Activated T-helper 9 cell treated with anti-CD3 and anti-CD28 coated beads, Interleukin-2, amount 50 U/mL, for 16 hours (primary cell): ENCODE measurements at places on chromosomes 12 and 14.

GRCh38 chr12:57604992-57605810 is 577 bp downstream of the DTX3 start:
- no peak for DNase-seq

GRCh38 chr12:127531542-127531941 is 735.4 kb upstream of the TMEM132C start:
- no peak for DNase-seq

- DNase-seq = no peak
These were observed 16.2 kb downstream of the SLC7A8 start for GRCh38 chr14:23167116-23167847.

DNA sequence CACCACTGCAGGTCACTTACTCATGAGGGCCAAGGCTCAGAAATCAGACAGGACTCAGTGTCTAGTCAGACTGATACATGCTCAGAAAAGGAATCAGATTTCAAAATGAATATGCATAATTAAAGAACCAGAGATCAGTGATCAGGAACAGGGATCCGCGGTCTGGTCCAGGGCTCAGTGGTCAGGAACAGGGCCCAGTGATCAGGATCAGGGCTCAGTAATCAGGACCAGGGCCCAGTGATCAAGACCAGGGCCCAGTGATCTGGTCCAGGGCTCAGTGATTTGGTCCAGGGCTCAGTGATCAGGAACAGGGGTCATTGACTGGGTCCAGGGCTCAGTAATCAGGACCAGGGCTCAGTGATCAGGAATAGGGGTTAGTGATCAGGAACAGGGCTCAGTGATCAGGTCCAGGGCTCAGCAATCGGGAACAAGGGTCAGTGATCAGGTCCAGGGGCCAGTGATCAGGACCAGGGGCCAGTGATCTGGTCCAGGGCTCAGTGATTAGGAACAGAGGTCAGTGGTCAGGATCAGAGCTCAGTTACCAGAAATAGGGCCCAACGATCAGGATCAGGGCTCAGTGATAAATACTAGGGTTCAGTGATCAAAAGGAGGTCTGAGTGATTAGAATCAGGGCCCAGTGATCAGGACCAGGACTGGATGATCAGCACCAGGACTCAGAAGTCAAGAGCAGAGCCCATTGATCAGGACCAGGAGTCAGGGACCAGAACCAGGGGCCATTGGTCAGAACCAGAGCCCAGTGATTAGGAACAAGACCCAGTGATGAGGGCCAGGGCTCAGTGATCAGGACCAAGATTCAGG is 175.3 kb downstream of the TMEM121 start:
- no peak for DNase-seq

- no peak for DNase-seq
These were observed 9.3 kb downstream of the DGLUCY start for GRCh38 chr14:91123201-91123600.

DNA sequence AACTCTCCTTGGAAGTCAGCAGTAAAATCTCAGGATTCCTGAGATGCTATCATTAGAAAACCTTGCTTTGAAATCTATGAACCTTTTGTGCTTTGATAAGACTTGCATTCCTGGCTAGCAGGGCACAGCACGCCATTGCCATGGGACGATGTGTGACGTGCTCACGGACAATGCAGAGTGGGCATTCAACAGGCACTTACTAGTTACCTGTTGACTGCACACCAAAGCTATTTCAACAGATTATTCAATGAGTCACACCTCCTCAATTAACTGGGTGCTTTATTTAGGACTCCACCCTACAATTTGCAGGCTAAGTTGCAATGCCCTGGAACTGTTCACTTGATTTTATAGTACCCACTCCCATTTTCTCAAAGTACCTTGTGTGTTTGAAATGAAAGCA is 11.3 kb downstream of the NOS1 start:
- DNase-seq = no peak

- DNase-seq = no peak
These were observed 24.6 kb upstream of the AICDA start for GRCh38 chr12:8637244-8637643.

DNA sequence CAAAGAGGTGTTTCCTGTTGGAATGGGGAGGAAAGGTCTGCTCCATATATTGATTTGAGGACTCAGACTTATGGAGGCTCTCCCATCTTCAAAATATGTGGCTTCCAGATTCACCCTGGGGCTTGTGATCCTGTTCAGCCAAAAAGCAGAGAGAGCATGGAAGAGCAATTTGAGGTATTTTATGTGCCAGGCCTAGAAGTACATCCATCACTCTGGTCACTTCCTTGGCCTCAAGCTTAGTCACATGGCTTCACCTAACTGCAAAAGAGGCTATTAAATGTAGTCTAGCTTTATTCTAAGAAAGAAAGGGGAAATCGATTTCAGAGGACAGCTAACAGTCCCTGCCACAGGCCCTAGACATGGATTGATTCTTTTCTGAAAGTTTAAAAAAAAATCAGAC is 86.2 kb downstream of the C12orf50 start:
- no peak for DNase-seq

- no peak for DNase-seq
These were observed 9.0 kb upstream of the MLEC start for GRCh38 chr12:120677765-120678473.

DNA sequence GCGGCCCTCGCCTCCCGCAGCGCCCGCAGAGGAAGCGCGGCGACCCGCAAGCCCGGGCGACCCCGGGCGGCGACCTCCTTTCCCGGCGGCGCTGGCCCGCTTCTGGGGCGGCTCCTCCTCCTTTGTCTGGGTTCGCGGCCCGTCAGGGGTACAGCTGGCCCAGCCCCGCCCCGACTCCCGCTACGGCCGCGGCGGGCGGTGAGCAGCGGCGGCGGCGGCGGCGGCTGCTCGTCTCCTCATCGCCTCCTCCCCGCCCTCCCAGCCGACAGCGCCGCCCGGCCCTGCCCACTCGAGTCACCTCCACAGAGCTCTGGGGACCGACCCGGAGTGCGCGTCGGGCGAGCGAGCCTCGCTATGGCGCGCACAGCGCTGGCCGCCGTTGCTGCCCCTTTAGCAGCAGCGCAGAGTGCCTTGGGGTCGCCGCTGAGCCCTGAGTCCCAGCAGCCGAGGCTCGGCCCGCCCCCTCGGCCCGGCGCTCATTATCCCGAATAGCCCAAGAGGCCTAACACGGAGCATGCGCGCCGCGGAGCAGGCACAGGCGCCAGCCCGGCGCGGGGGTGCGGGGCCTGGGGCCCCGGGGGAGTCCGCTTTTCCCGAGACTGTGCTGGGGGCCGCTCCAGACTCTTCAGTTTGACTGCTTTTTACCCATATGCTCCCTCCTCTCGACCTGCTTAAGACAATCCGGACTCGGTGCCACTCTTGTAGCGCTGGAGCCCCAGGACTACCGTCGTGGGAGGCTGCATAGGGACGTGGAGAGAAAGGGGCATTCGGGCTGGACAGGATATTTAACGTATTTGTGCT is at the start of gene SOS2:
Gene SOS2 (minus strand): TSS at position 104 of the 801 bp plus-strand sequence. CDS start 295 bp downstream, outside the sequence.
- peak; percentile 73 for DNase-seq

GRCh38 chr12:68641138-68641537 is 30.4 kb downstream of the RAP1B start:
- DNase-seq = peak; percentile 13

GRCh38 chr14:93868165-93868564 is 59.0 kb upstream of the FAM181A start:
- DNase-seq = no peak

- no peak for DNase-seq
These were observed 2.8 kb upstream of the FOXG1 start for GRCh38 chr14:28763751-28764256.

- DNase-seq = no peak
These were observed 45.5 kb downstream of the MVK start for GRCh38 chr12:109619002-109619604.

- DNase-seq = no peak
These were observed 406.0 kb downstream of the PRKD1 start for GRCh38 chr14:29521526-29522137.

- no peak for DNase-seq
These were observed 68.2 kb downstream of the TMTC2 start for GRCh38 chr12:82754856-82755255.

- DNase-seq = no peak
These were observed 6.4 kb downstream of the DICER1 start for GRCh38 chr14:95150910-95151309.

DNA sequence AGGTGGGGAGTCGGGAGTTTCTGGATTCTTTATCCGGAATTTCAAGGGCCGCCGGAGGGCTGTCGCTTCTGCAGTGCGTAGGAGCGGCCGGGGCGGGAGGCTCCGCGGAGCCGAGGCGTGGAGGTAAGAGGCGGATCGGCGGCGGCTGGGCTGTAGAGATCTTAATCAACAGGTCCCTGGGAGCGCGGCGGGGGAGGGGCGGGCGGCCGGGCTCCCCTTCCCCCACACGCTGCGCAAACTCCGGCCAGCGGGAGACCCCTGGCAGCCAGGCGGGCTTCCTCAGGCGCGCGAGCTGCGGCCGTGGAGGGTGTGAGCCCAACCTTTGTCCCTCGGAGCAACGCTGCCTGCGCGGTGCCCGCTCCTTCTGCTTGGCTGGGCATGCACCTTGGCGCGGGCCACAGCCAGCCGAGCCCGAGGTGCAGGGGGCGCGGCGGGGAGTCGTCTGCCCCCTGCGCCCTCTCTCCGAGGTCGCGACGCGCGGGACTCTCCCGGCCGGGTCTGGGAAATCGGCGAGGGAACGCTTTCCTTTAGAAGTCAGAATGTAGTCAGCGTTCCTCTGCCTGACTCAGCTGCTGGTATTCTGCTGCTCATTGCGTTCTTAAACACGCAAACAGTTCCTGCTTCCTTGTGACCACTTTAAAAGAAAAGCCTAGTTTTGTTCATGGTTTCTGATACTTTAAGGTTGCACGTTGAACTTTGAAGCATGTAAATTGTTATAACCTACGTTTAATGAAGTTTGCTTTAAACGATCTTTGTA is at the start of gene PALS1:
Gene PALS1 (plus strand): TSS at position 25 of the 757 bp plus-strand sequence. CDS start 37,736 bp downstream, outside the sequence.
- no peak for DNase-seq

DNA sequence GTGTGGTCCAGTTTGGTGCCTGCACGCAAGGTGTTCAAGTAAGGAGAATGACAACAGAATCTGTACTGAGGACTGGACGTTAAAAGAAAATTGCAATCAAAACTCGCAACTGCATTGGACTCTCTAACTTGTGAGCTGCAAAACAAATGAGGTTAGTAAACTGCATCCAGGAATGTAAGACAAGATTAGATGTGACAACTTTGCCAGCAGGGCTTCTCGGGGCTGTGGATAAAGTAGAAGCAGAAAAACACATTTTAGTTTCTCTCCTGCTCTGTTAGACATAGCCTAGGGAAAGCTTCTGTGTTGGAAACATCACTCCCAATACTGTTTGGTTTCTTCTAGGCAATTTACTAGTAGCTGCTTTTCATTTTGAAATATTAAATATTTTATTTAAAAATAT is 338.2 kb upstream of the NAV3 start:
- no peak for DNase-seq

- no peak for DNase-seq
These were observed 45.8 kb downstream of the HSD17B6 start for GRCh38 chr12:56808954-56809353.

GRCh38 chr12:65276916-65277530 is 1.5 kb upstream of the MSRB3 start:
- no peak for DNase-seq

DNA sequence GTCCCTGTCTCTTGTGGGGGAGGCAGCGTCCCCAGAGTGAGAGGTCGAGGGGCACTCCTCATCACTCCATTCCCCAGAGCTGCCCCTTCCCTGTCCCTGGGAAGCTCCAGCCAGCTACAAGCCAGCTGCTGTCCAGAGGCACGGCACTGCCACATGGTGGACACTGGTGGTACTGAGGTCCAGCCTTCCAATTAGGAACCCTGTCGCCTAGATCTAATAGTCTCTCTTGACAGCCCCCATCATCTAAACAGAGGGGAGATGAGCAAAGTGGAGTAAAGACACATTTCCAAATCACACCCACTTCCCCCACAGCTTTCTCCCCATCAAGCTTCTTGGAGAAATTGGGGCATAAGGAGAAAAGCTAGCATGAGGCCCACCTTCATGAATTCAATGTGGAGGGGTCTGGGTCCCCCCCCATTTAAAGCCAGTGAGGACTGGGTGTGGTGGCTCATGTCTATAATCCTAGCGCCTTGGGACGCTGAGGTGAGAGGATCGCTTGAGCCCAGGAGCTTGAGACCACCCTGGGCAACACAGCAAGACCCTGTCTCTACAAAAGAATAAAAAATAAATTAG is 2.1 kb upstream of the INHBE start:
- DNase-seq = no peak

DNA sequence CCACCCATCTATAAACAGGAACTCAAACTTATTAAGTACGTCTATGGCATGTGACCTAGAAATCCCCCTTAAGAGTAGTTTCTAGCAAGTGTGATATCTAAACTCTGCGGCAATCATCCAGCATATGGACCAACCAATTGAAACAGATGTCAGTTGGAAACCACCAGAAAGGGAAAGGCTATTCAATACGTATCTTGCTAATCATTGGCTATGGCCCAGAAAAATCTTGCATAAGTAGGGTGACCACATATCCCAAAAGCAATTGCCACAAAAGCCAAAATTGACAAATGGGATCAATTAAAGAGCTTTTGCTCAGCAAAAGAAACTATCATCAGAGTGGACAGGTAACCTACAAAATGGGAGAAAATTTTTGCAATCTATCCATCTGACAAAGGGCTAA is 24.2 kb downstream of the SYNJ2BP start:
- no peak for DNase-seq

DNA sequence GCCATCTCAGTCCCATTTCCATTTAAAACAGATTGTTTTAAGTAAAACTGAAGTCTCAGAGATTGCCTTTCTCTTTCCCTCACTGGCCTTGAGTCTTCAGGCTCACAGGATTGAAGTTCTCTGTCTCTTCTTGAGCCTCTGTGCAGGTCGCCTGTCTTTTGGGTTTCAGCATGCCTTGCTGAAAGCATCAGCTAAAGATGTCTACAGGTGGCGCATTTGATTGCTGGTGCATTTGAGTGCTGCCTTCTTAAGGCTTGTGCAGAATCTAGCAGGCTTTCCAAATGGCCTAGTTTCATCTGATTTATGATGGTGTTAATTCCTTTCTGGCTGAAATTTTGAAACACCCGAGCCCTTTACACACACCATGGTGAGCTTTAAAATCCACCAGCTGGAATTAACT is 1062.2 kb upstream of the FBXO33 start:
- no peak for DNase-seq

- no peak for DNase-seq
These were observed 15.7 kb downstream of the ASPG start for GRCh38 chr14:104101086-104101621.

DNA sequence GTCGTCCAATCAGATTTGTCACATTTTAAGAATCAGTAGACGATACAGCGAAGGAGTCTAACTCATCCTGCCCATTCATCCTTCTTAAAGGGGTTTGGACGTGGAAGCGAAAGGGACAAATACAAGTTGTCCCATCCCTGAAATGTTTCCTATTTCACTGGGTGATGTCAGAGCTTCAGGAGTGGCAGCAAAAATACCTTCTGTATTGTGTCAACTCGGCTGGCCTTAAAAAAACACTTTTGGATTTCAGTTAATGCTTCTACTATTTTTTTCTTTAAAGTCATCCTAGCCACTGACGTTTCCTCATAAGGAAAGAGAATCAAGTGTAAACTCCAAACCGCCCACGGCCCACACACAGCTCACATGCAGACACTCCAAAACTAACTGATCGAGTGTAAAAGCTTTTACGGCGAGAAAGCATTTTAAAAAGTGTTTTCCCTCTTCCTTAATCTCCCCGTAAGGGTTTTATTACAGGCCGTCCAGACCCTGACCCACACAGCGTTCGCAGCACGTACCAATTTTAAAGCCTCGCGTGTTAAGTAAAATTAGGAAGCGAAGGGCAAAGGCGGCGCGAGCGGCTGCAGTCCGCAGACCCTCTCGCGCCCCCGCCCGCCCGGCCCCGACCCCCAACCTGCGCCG is 593 bp downstream of the CFL2 start:
- DNase-seq = peak; percentile 26

- no peak for DNase-seq
These were observed 61.9 kb downstream of the PAX9 start for GRCh38 chr14:36723530-36723929.
